Dermis microvascular lymphatic vessel endothelial cell (primary cell): ENCODE measurements at places on chromosomes 5 and 9. TPM values are rescaled to one million over a fixed set of nuclear protein-coding genes. Genes with fewer than 3 reads are reported as not detected.

ANGPTL2 gene
- 7.7 and 25.8 TPM in 2 replicates for total RNA-seq

FABP6 gene
- total RNA-seq, result not detected in 2 replicates

C9 gene
- under 0.01 and 0.25 TPM in 2 replicates for total RNA-seq

SLC6A19 gene
- total RNA-seq, result not detected in 2 replicates

AFAP1L1 gene
- total RNA-seq, result 144 and 264 TPM in 2 replicates

OR1B1 gene
- 0.25 and 0.26 TPM in 2 replicates for total RNA-seq

EFNA5 gene
- total RNA-seq, result 101 and 158 TPM in 2 replicates

TMEM245 gene
- total RNA-seq, result 49.2 and 68.5 TPM in 2 replicates

SLCO6A1 gene
- total RNA-seq, result not detected in 2 replicates

SLC4A9 gene
- not detected in 2 replicates for total RNA-seq

CMYA5 gene
- total RNA-seq, result under 0.01 TPM in 2 replicates

SHB gene
- 14.1 and 19.8 TPM in 2 replicates for total RNA-seq

IDNK gene
- 4.6 and 5.8 TPM in 2 replicates for total RNA-seq

ELOVL7 gene
- 0.13 and 0.51 TPM in 2 replicates for total RNA-seq

GARIN3 gene
- total RNA-seq, result not detected in 2 replicates

FOXD4L3 gene
- under 0.01 TPM in 1 of 2 replicates, not detected in the other for total RNA-seq

CCDC152 gene
- total RNA-seq, result 0.13 and 0.26 TPM in 2 replicates

KIF4B gene
- 0.26 and 0.63 TPM in 2 replicates for total RNA-seq

TBC1D2 gene
- 1.4 and 1.8 TPM in 2 replicates for total RNA-seq

DAB2 gene
- total RNA-seq, result 77.5 and 222 TPM in 2 replicates

PTTG1 gene
- total RNA-seq, result 47.0 and 102 TPM in 2 replicates

LCN9 gene
- not detected in 2 replicates for total RNA-seq

NEUROG1 gene
- total RNA-seq, result not detected in 2 replicates

ABO gene
- 0.39 and 0.63 TPM in 2 replicates for total RNA-seq

CORO2A gene
- total RNA-seq, result 0.51 TPM in 2 replicates

GHR gene
- 3.1 and 6.1 TPM in 2 replicates for total RNA-seq

UBE2R2 gene
- total RNA-seq, result 15.7 and 23.1 TPM in 2 replicates

ADAMTS2 gene
- 0.38 TPM in 1 of 2 replicates, not detected in the other for total RNA-seq

CNTNAP3B gene
- total RNA-seq, result 34.4 and 143 TPM in 2 replicates

PAXX gene
- total RNA-seq, result 6.7 and 8.5 TPM in 2 replicates

GAPT gene
- total RNA-seq, result not detected in 2 replicates

IL9 gene
- total RNA-seq, result not detected in 2 replicates

EDIL3 gene
- under 0.01 TPM in 2 replicates for total RNA-seq

NR4A3 gene
- total RNA-seq, result under 0.01 TPM in 2 replicates

CCL21 gene
- 1.8 and 12.0 TPM in 2 replicates for total RNA-seq

CBY3 gene
- total RNA-seq, result not detected in 2 replicates

INSL6 gene
- not detected in 2 replicates for total RNA-seq

NCS1 gene
- total RNA-seq, result 9.1 and 12.2 TPM in 2 replicates

PCDHB8 gene
- total RNA-seq, result 0.38 and 0.51 TPM in 2 replicates

ACOT12 gene
- not detected in 2 replicates for total RNA-seq

HABP4 gene
- total RNA-seq, result 6.0 and 6.1 TPM in 2 replicates

PCDHA5 gene
- under 0.01 TPM in 2 replicates for total RNA-seq

TDRD7 gene
- total RNA-seq, result 13.6 and 14.9 TPM in 2 replicates

TAF11L10 gene
- total RNA-seq, result not detected in 2 replicates

VDAC1 gene
- 252 and 281 TPM in 2 replicates for total RNA-seq

ZNF658 gene
- total RNA-seq, result 4.8 and 5.0 TPM in 2 replicates
